Heart right ventricle (tissue), 16 donors: ENCODE measurements at places on chromosomes 13 and 19.
A peak's percentile ranks its signal among the peaks of the same experiment; 100 is the strongest.

- no peaks in the 10 kb centered on the region for H3K27me3 ChIP-seq
- no peaks in the 10 kb centered on the region for H3K36me3 ChIP-seq
- H3K4me3 ChIP-seq = no peak overlapping the region
- no peak overlapping the region for H3K27ac ChIP-seq
Observed at GRCh38 chr13:65461590-65461989, 1768.5 kb downstream of the PCDH9 start.

GRCh38 chr13:111316161-111316730, 4.2 kb upstream of the TEX29 start:
- no peaks in the 10 kb centered on the region for H3K27me3 ChIP-seq
- H3K4me1 ChIP-seq = no peaks in the 10 kb centered on the region
- no peak overlapping the region for H3K4me3 ChIP-seq
- no peaks in the 10 kb centered on the region for H3K36me3 ChIP-seq
- no peak overlapping the region for H3K27ac ChIP-seq
- no peak for DNase-seq

- no peak for DNase-seq
- H3K4me1 ChIP-seq = no peaks in the 10 kb centered on the region
- H3K27me3 ChIP-seq = no peaks in the 10 kb centered on the region
- no peak overlapping the region for H3K4me3 ChIP-seq
- H3K27ac ChIP-seq = no peak overlapping the region
Observed at GRCh38 chr13:77811381-77811780, 107.2 kb downstream of the EDNRB start.

DNA sequence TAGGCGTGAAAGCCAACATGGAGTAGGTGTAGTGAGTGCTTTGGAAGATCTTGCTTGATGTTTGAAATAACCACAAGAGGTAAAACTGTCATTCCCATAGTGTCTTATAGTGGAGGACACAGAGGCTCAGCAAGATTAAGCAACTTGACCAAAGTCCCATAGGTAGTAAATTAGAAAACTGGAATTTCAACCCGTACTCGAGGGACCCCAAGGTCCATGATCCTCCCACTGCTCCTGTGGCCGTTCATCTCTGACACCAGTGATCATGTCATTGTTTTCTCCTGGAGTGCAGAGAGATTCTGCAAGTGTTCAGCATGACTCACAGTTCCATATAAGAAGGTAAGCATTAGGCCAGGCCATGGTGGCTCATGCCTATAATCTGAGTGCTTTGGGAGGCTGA, 126.9 kb downstream of the FGF9 start:
- no peaks in the 10 kb centered on the region for H3K4me1 ChIP-seq
- H3K27ac ChIP-seq = no peak overlapping the region
- no peak overlapping the region for H3K4me3 ChIP-seq
- H3K36me3 ChIP-seq = no peaks in the 10 kb centered on the region
- no peak for DNase-seq
- no peaks in the 10 kb centered on the region for H3K27me3 ChIP-seq

GRCh38 chr19:58326501-58326913, 287 bp upstream of the ZSCAN22 start:
- DNase-seq = no peak
- peak overlapping the region; percentile 83 for H3K27ac ChIP-seq
- peaks cover 11% of the 10 kb centered on the region for H3K36me3 ChIP-seq
- no peaks in the 10 kb centered on the region for H3K27me3 ChIP-seq
- H3K4me1 ChIP-seq = peaks cover 32% of the 10 kb centered on the region

DNA sequence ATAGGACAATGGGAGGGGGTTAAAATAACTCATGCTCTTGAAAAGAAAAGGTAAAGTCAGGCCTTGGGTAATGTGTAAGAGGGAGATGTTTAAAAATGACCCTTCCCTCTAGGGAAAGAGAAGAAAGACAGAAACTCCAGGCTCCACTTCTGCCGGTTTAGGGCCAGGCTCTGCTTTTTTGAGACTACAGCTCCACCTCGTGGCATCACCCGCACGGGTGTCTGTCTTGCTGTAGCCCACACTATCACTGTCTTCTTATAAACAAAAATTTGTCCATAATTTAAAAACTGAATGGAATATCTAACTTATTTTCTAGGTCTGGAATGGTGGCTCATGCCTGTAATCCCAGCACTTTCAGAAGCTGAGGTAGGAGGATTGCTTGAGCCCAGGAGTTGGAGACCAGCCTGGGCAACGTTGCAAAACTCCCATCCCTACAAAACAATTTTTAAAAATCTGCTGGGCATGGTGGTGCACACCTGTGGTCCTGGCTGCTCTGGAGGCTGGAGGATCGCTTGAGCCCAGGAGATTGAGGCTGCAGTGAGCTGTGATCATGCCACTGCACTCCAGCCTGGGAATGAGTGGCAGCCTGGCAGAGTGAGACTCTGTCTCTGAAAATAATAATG, 65.1 kb upstream of the GTF3A start:
- peak; percentile 67 for DNase-seq
- H3K4me1 ChIP-seq = peaks cover 5% of the 10 kb centered on the region
- H3K27me3 ChIP-seq = peaks cover 4% of the 10 kb centered on the region
- no peak overlapping the region for H3K4me3 ChIP-seq

DNA sequence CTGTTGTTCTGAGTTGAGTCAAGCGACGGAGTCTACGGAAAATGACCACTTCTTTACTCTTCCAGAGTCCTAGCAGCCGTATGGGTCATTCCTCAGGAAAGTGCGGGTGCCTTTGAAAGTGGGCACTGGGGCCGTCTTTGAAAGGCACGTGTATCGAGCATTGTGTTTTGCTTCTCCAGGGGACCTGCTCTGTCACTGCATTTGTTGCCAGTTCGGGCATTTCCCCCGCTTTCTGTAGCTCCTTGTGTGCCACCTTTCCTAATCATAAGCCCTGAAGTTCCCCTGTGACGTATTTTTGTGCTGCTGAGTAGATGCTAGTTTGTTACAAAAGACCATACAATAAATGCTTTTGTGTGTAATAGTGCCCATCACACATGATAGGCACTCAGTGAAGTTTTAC, 24.4 kb downstream of the SPATA13 start:
- H3K27me3 ChIP-seq = no peaks in the 10 kb centered on the region
- H3K4me3 ChIP-seq = no peak overlapping the region
- no peak overlapping the region for H3K27ac ChIP-seq
- H3K36me3 ChIP-seq = no peaks in the 10 kb centered on the region
- no peaks in the 10 kb centered on the region for H3K4me1 ChIP-seq

DNA sequence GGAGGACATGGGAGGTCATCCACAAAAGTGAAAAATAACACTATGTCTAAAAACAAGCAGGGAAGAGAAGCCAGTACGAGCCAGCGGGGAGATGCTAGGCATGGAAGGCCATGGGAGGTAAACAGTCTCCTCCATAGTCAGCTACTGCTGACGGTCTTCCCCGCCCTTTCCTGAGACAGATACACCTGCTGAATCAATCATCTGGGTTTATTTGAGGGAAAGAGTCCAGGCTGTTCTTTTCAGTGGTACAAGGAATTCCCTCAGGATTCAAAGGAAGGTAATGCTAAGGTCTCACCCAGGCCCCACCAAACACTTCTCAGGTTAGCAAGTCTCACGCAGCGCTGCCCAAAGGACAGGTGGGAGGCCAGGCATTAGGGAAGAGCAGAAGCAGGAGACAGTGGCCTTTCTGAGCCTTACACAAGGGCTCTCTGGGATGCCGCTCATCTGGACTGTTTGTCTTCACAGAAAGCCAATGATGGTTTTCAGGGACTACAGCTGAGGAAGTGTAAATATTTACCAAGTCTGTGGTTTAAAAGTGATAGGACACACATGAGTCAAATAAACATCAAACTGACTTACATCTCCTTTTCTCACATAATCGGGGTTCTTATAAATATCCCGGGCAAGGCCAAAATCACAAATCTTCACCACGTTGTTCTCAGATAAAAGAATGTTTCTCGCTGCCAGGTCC, 173.9 kb downstream of the FLT1 start:
- H3K4me1 ChIP-seq = peaks cover 17% of the 10 kb centered on the region
- no peaks in the 10 kb centered on the region for H3K36me3 ChIP-seq
- H3K4me3 ChIP-seq = no peak overlapping the region

DNA sequence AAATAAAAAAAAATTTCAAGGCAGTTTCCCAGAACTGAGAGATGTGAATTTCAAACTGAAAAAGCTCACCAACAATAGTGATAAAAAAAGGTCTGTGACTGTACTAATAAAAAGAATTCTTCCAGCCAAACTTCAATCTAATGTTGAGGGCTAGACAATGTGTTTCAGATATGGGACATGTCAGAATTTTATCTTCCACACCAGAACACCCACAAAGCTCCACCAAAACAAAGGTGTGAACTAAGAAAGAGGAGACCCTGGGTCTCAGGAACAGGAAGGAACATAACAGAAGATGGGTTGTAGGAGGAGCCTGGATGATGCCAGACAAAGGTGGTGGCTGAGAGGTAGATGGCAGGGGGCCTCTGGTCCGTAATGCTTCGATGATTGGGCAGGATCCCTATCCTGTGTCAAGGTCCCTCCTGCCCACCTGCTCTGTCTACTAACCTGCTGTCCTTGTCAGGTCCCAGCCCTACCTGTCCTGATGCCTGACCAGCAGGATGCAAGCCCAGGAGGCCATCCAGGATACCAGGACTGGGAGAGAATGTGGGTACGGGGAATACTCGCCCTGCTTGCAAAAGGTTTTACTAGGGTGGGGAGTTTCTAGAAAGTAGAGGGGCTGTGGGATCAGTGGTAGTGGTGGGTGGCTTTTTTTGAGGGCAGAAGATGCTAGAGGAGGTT, 4.5 kb downstream of the MZF1 start:
- H3K36me3 ChIP-seq = peaks cover 9% of the 10 kb centered on the region
- no peak for DNase-seq
- H3K4me3 ChIP-seq = no peak overlapping the region
- no peaks in the 10 kb centered on the region for H3K27me3 ChIP-seq

DNA sequence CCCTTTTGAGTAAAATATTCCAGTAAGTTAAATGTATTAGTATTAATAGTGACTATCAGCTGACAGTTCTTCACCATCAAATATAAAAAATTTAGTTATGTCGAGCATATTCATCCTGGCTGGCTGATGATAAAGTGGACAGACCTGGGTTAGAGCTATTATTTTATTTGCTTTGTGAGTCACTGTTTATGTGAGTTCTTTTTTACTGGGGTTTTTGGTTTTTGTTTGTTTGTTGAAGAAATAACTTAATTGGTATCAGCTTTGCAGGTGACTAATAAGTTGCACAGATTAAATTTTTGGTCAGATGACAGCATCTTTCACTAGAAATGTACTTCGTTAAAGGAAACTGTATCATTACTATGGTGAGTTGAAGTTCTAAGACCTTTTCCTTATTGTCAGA, 224.7 kb downstream of the GGACT start:
- H3K4me1 ChIP-seq = no peaks in the 10 kb centered on the region
- no peak overlapping the region for H3K4me3 ChIP-seq
- H3K27ac ChIP-seq = no peak overlapping the region

- H3K4me1 ChIP-seq = peaks cover 47% of the 10 kb centered on the region
- peak overlapping the region; percentile 78 for H3K27ac ChIP-seq
- no peaks in the 10 kb centered on the region for H3K27me3 ChIP-seq
- H3K4me3 ChIP-seq = no peak overlapping the region
- no peak for DNase-seq
- H3K36me3 ChIP-seq = no peaks in the 10 kb centered on the region
Observed at GRCh38 chr13:32116210-32116609, 84.6 kb downstream of the FRY start.

DNA sequence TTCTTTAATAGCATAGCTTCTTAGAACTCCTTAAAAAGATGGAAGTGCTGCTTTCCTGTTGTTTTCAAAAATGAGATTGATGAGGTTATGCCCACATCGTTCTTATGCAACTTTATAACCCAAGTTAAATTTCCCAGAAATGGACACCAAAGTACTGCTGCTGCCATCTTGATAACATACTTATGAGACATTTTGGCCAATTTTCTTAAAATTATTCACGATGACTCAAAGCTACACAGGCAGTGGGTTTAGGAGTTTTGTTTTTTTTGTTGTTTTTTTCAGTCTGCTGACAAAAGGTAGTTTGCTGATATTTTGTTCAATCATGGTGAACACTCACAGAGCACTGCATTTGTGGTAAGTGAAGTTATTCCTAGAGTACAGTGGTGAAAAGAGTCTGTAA, 54.9 kb upstream of the RFC3 start:
- DNase-seq = no peak
- no peak overlapping the region for H3K4me3 ChIP-seq
- H3K27ac ChIP-seq = no peak overlapping the region
- H3K27me3 ChIP-seq = no peaks in the 10 kb centered on the region
- H3K4me1 ChIP-seq = no peaks in the 10 kb centered on the region

- H3K27ac ChIP-seq = peak overlapping the region; percentile 13
- no peaks in the 10 kb centered on the region for H3K27me3 ChIP-seq
- H3K4me3 ChIP-seq = no peak overlapping the region
- H3K36me3 ChIP-seq = no peaks in the 10 kb centered on the region
Observed at GRCh38 chr13:29684441-29684840, 89.0 kb upstream of the SLC7A1 start.

GRCh38 chr19:52190487-52191293, 838 bp downstream of the PPP2R1A start:
- H3K36me3 ChIP-seq = no peaks in the 10 kb centered on the region
- no peaks in the 10 kb centered on the region for H3K27me3 ChIP-seq
- peak; percentile 32 for DNase-seq
- H3K4me3 ChIP-seq = peak overlapping the region; percentile 73
- peak overlapping the region; percentile 99 for H3K27ac ChIP-seq

DNA sequence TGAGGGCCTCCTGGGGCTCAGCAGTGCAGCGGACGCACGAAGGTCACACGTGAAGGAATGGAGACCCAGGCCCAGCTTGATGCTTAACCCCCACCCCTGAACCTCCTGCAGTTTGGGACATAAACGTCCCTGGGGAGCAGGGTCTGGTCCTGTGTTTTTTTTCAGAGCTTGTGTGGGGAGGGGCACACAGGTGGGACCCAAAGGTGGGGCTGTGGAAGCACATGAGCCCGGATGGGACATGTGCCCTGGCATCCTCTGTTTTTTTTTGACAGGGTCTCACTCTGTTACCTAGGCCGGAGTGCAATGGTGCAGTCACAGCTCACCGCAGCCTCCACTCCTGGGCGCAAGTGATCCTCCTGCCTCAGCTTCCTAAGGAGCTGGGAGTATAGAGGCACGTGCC, 20.5 kb downstream of the UBXN6 start:
- no peaks in the 10 kb centered on the region for H3K4me1 ChIP-seq
- H3K4me3 ChIP-seq = no peak overlapping the region

DNA sequence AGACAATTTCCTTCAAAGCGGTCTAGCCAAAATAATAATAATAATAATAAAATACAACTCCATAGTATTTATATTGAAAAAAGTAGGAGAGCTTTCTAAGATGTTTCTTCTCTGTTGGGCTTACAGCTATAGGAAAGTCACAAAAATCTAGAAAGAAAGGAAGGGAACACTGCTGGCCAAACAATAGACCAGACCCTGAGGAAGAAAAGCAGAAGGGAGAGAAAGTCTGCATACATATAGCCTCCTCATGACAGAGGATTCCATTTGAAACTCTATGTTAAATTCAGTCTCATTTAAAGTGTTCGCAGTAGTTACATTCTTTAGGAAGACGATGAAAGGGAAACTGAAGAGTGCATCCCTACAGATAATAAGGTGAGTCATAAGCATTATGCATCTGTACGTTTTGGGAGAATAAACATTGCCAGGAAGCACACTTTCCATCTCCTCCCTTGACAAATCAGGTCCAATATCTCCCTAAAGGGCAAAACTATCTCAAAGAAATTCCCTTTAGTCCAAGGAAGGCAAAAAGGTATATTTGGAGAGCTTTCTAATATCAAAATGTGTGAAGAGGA, 86.5 kb downstream of the PCDH9 start:
- H3K27me3 ChIP-seq = no peaks in the 10 kb centered on the region
- no peak for DNase-seq
- no peak overlapping the region for H3K4me3 ChIP-seq
- H3K27ac ChIP-seq = no peak overlapping the region

- no peak overlapping the region for H3K4me3 ChIP-seq
- no peak for DNase-seq
- peaks cover 2% of the 10 kb centered on the region for H3K36me3 ChIP-seq
- peaks cover 35% of the 10 kb centered on the region for H3K4me1 ChIP-seq
- peak overlapping the region; percentile 7 for H3K27ac ChIP-seq
Observed at GRCh38 chr19:46367426-46367825, 20.5 kb downstream of the PPP5C start.
